Activated T-helper 17 cell treated with anti-CD3 and anti-CD28 coated beads, Interleukin-2, amount 50 U/mL, for 72 hours (primary cell): ENCODE measurements at places on chromosomes 1 and 21. TPM values are rescaled to one million over a fixed set of nuclear protein-coding genes. Genes with fewer than 3 reads are reported as not detected.

GRCh38 chr1:227363825-227364224 lies 45.5 kb upstream of the CDC42BPA start:
- no peaks in the 10 kb centered on the region for H3K36me3 ChIP-seq
- ATAC-seq: no peak
- H3K27me3 ChIP-seq: peaks cover 14% of the 10 kb centered on the region
- no peaks in the 10 kb centered on the region for H3K4me1 ChIP-seq
- H3K4me3 ChIP-seq: no peak overlapping the region

GRCh38 chr1:84428235-84428634 lies 30.0 kb downstream of the DNASE2B start:
- H3K4me3 ChIP-seq: no peak overlapping the region
- no peak overlapping the region for H3K27ac ChIP-seq
- no peaks in the 10 kb centered on the region for H3K36me3 ChIP-seq
- no peaks in the 10 kb centered on the region for H3K4me1 ChIP-seq
- ATAC-seq: no peak

SELE gene
- not detected for total RNA-seq

DNA sequence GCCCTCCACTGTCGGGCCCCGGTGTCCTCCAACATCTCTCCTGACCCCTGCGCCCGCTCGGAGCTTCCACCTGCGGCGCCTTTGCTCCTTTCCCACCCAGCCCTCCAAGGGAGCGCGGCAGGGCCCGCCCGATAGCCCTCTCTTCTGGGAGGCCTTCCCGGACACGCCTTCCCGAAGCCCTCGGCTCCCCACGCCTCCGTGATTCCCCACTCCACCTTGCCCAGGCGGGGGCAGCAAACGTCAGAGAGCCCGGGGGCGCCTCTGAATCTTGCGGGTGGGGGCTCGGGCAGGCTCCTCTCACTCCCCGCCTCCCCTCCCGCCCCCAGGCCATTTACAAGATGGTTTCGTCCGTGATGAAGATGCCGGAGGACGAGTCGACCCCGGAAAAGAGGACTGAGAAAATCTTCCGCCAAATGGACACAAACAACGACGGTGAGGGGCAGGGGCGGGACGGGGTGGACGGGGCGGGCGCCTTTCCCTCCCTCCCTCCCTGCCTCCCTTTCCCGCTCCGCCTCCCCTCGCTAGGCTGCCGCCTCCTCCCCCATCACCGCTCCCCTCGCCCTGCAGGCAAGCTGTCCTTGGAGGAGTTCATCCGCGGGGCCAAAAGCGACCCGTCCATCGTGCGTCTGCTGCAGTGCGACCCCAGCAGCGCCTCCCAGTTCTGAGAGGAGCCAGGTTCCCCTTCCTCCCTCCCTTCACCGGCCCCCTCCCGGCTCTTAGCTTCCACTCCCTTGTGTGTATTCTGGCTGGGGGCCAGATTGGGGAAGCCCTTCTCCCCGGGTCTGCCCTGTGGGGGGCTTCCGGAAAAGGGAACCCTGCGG lies 7.1 kb downstream of the HPCA start:
- peaks cover 5% of the 10 kb centered on the region for H3K4me1 ChIP-seq
- peak overlapping the region; percentile 68 for H3K4me3 ChIP-seq
- ATAC-seq: peak; percentile 49
- H3K27ac ChIP-seq: no peak overlapping the region

DNA sequence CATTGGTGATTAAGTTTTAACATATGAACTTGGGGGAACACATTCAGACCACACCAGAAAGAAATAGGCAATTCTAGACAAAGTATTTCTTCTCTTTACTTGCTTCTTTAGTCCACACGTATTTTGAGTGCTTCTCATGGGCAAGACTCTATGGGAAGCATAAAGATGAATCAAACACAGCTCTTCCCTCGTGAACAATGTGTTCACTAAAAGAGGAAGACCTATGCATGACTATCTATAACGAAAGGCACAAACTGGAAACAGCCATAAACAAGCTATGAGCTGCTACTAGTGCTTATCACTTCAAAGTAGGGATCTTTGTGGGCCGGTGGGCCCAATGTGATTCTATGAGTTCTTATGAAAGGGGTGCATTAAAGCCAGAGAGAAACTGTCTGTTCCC lies 53.0 kb upstream of the PRDX6 start:
- H3K27ac ChIP-seq: no peak overlapping the region
- H3K36me3 ChIP-seq: no peaks in the 10 kb centered on the region
- no peaks in the 10 kb centered on the region for H3K27me3 ChIP-seq
- H3K4me3 ChIP-seq: no peak overlapping the region
- no peak for ATAC-seq

GRCh38 chr1:203592156-203592555 lies 34.5 kb upstream of the ATP2B4 start:
- no peaks in the 10 kb centered on the region for H3K36me3 ChIP-seq
- no peak overlapping the region for H3K4me3 ChIP-seq
- H3K4me1 ChIP-seq: peaks cover 8% of the 10 kb centered on the region
- no peak for ATAC-seq
- H3K27me3 ChIP-seq: no peaks in the 10 kb centered on the region

DNA sequence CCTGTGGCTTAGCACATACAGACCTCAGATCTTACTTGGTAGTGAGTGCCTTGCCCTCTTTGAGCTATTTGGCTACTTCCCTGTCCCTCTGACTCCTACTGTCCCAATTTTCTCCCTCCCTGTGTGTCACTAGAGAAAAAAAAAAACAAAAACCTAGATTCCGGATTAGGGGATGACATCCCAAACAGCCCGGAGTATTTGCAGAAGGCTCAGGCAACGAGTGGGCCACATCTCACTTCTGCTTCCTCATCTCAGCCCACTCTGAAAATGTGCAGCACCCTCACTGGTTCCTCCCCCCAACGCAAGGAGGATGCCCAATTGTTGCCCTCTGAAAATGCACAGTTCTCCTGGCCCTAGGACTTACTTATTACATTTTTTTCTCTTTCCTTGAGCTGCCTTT lies 4.9 kb downstream of the NHLH1 start:
- H3K27me3 ChIP-seq: no peaks in the 10 kb centered on the region
- no peaks in the 10 kb centered on the region for H3K36me3 ChIP-seq
- ATAC-seq: no peak
- H3K27ac ChIP-seq: peak overlapping the region; percentile 25
- H3K4me3 ChIP-seq: no peak overlapping the region
